Activated CD4-positive, CD25-positive, alpha-beta regulatory T cell treated with anti-CD3 and anti-CD28 coated beads, Interleukin-2, amount 50 U/mL, for 16 hours (primary cell): ENCODE measurements at places on chromosomes 1 and 21.

DNA sequence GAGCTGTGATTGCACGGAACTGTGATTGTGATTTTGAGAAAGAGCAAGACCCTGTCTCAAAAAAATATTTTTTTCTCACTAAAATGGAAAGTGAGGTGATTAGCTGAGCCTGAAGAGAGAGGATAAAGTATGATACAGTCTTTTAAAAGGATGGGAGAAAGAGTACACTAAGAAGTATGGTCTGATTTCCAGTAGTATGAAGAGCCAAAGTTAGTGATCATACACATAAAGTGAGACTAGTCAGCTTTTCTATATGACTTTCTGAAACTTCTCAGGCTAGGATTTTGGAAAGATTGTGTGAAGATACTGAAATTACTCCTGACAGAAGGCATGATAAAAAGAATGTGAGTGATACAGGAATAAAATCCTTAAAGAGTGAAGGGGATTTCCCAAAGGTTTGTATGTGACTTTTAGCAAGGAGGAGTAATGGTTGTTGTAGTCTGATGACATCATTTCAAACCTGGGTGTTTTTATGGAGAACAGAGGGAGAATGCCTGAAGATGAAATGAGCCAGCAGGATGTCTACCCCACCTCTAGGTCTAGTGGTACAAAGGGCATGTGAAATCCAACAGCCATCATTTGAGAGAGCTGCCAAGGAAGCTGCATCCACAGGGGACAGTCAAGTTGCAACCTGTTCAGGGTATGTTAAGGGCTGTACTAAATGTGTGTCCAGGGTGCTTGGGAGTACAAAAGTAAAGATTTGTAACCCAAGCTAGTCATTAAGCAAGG is 157.7 kb downstream of the PIK3R3 start:
- DNase-seq: no peak

GRCh38 chr1:231523816-231524215 is 4.7 kb upstream of the TSNAX start:
- DNase-seq: no peak

DNA sequence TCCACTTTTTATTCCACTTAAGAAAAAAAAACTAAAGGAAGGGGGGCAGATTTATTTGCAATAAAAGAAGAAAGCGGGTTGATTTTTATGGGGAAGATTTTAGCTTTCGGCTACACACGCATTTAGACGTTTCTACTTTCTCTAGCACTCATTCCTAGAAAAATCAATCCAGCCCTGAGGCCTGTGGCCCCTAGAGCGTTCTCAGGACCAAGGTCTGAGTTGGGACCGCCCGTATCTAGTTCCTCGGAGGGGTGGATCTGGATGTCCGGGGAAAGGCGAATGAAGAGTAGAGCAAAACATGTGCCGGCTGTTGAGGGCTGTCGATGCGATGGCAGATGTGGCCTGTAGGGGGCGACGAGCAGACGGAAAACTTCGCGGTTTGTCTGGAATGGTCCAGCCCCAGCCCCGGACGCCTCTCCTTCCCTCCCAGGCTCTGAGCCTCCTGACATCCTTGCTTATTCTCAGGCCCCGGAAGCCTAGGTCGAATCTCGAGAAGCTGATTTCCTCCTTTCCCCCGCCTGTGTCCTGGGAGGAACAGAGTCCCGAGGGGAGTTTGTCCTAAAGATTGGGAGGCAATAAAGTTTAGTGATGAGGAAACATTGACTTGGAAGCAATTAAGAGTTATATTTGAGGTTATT is 5.2 kb downstream of the FOXD3 start:
- DNase-seq: no peak

DNA sequence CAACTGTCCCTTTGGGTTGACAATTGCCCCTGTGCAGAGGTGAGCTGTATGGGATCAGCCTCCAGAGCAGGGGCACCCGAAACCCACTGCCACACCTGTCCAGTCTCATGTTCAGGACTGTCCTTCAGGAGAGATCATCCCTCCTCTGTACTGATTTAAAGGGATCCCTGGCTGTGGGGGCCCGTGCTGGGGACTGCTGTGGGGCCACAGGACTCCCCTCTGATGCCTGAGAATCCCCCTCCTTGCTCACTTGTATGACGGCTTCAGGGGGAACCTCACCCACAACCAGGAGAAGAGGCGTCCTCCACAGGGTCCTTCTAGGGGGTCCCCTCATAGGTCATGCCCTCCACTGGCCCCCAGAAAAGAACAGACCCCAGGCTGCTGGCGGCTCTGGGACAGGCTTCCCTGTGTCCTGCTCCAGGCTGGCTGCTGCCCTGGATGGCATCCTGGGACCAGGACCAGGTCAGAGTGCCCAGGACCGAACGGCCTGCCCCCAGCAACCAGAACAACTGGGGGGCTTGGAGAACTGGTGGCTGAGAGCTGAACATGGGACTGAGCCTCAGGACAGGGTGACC is 77.5 kb upstream of the ACTRT2 start:
- no peak for DNase-seq

DNA sequence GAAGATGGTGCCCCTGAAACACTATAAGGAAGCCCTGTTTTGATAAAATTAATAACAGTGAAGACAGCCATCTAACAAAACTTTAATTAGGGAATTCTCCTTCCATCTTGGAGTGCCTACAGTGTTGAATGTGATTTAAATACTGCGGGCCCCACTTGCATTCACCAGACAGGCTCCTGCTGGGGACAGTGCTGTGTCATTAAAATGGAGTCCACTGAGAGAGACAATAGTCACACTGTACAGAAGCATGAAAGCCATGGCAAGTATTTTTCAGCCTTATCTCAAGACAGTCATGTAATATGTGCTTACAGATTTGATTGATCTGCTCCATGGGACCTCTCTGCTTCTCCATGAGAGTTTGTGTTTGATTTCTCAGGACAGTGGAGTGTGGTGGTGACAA is 29.7 kb upstream of the ZBTB18 start:
- no peak for DNase-seq

- DNase-seq: no peak
These were observed 239.4 kb upstream of the ST6GALNAC5 start for GRCh38 chr1:76627901-76628300.

DNA sequence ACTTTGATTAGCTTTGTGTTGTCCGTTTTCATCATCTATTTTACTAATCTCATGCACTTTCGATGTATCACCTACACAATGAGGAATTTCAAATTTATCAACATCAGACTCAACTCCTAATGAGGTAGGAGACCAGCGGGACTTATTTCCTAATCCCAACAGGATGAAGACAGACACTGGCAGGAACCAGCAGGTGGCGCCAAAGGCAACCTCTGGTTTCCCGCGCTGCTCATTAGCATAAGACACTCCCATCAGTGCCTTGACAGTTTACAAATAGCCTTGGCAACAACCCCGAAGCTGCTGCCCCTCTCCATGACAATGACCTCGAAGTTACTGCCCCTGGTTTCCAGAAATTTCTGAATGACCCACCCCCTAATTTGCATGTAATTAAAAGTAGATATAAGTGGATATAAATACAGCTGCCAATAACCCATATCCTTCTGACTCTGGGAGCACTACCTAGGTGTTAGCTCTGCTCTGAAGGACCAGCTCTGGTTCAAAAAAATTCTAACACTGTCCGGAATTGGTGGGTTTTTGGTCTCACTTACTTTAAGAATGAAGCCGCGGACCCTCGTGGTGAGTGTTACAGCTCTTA is 974.8 kb downstream of the ADGRL2 start:
- no peak for DNase-seq

- DNase-seq: no peak
These were observed 4.2 kb upstream of the FAM131C start for GRCh38 chr1:16077406-16078245.

DNA sequence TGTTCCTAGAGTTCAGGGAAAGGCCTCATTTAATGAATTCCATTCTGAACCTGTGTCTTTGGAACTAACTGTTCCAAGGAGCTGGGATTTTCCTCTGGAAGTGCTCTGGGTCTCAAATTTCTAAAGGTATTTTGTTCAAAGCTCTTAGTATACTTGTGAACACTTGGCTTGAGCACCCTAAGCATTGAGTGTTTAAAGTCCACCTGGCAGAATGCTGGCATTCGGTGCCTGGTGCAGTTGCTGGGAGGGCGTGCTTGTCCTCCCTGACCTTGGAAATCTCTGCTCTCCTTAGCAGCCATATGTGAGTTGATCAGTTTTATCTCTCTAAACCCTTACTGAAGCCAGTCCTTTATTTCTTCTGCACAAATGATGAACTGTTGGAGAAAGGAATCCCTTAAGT is 3.0 kb downstream of the MTARC2 start:
- no peak for DNase-seq

DNA sequence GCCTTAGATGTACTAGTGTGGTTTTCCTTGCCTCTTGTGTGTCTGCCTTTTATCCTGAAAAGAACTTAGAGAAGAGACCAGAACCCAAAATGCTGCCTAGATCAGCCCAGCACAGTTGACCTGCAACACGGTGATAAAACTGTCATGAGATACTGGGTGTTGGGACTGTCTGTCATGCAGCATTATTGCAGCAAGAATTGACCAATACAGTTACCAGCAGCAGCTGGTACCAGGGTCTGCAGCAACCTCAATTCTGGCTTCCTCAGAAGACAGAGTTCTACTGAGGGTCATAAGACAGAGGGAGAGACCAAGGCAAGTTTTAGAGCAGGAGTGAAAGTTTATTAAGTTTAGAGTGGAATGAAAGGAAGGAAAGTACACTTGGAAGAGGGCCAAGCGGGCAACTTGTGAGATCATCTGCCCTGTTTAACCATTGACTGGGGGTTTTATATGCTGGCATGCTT is 182.0 kb downstream of the DYRK1A start:
- no peak for DNase-seq

- DNase-seq: no peak
These were observed 42.4 kb downstream of the SLC66A1 start for GRCh38 chr1:19354531-19354981.

GRCh38 chr1:230108580-230108979 is 41.5 kb downstream of the GALNT2 start:
- no peak for DNase-seq

DNA sequence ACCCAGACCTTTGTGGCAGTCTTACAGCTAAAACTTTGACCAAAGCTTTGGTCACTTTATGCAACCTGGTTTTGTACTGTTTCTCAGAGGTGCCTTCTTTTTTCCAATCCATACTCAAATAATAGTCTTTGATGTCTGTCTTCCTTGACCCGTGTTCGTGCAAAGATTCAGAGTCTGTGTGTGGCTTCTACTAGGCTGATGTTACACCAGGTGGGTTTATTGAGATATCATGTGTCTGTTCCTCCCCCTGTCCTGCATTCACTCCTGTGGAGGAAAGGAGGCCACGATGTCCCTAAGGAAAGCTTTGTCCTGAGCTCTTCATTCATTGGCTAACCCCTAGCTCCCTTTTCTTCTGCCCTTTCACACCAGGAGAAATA is 15.0 kb upstream of the IKBKE start:
- no peak for DNase-seq

DNA sequence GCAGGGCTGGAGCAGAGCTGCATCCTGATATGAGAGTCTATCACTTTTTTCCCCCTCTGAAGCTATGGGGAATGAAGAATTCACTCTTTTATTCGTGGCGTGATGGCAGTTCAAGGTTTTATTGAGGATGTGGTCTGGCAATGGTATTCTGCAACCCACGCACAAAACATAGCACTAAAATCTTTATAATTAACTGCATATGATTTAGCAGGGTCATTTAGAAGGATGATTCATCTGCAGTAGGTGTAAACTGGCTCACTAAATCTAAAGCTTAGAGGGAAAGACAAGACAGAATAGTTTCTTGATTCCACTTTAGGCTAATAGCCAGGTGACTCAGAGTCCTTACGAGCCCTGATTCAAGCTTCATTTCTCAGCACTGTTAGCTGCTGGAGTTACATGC is 25.0 kb upstream of the CHRM3 start:
- DNase-seq: no peak

- DNase-seq: no peak
These were observed 3.2 kb upstream of the NUAK2 start for GRCh38 chr1:205324781-205325180.

DNA sequence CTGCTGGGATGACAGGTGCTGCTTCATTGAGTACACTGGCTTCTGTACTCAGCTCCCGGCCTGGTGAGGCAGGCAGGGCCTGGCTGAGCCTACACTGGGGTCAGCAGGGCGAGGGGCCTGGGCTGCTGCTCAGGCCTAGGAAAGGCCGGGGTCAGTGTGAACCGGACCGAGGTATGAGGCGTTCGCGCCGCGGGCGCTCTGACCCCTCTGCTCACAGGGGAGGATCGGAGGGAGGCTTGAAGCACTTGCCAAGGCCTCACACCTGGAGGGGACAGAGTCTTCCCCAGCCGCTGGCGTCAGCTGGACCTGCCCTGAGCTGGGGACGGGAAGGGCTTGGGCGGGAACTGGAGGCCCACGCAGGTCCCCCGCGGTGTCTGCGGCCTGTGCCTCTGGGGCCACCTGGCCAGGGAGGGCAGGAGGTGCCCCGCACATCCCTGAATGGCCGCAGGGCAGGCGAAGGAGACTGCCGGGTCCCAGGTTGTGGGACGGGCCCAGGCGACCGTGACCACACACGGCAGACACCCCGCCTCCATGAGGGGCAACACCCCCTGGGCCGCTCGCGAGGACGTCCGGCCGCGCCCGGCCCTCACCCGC is 466 bp downstream of the PEX10 start:
- DNase-seq: no peak
